Stimulated activated CD4-positive, alpha-beta T cell treated with anti-CD3 and anti-CD28 coated beads, Interleukin-12 subunit alpha, Interleukin-12 subunit beta, amount 100 ng/mL, for 24 hours (primary cell): ENCODE measurements at places on chromosomes 4 and X.

GRCh38 chr4:141077611-141078225, 55.6 kb downstream of the RNF150 start:
- DNase-seq = no peak

DNA sequence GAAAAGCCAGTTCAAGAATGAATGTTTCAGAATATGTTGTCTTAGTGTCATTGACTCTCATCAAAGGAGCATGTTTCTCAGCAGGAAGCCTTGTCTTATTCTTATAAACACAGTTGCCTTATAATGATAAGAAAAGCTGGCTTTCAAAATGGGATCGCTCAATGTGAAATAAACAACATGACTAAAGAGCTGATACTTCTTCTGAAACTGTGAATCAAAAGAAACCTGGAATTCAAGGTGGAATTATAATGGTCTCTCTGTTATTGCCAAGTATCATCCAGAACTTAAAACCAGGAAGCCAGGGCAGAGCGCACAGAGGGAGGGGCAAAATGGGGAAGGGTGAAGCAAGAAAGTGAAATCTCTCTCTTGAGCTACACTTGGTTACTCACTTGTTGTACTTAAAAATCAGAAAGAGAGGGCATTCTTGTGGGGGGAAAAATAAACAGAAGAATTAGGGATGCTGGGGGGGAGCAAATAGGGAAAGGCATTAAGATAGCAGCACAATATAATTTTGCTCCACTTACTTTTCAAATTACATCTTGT, 270.0 kb downstream of the MAPK10 start:
- no peak for DNase-seq

DNA sequence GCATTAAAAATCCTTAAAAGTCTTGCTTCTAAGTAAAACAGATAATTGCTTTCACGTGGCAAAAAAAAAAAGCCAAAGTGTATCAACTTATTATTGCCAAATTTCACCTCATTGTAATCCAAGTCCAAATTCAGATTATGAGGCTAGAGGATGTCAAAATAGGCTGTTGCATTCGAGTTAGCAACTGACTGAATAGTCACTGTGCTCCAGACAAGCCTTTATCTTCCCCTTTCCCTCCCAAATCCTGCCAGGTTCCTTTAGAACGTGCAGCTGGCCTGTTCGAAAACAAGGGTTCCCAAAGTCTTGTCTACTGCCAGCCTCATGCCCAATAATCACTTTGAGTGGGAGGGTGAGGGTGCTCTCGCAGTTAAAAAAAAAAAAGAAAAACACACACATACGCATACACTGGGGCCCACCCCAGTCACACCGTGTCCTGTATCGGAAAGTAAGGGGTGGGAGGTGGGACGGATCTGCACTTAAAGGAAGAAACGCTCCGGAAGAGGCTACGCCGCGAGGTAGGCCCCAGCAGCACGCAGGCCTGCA, 603 bp downstream of the MAD2L1 start:
- no peak for DNase-seq

DNA sequence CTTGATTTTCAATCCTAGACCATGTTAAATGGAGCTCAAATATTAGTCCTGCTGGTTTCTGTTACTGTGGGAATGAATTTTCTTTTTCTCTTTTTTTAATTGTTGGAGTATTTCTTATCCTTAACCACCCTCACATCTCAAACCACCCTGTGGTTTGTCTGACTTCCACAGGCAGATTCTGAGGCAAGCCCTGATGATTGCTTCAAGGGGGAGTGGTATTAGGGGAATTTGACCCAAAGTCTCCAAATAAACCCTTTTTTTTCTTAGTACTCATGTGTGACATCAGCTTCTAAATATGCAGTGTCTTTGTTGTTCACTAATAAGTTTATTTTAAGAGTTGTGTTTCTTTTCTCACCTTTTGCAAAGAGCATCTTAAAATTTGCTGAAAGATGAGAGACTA, 810.3 kb downstream of the IL1RAPL1 start:
- no peak for DNase-seq

- no peak for DNase-seq
Measured at GRCh38 chr4:72430050-72430449, 139.0 kb downstream of the ADAMTS3 start.

DNA sequence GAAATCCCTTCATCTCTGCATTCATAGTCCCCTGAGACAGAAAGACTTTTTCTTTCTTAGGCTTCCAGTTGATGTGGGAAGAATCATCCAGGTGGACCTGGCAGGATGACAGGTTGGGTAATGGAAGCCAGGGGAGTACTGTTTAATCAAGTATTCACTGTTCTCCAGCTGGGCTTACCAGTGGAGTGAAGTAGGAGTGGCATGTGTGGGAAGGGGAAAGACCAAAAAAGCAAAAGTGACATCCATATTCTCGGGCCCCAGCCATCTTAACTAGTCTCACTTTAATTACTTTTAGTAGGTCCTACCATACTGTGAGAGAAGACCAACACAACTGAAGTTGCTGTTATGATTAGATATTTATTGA, 18.5 kb downstream of the VSIG4 start:
- DNase-seq = no peak

DNA sequence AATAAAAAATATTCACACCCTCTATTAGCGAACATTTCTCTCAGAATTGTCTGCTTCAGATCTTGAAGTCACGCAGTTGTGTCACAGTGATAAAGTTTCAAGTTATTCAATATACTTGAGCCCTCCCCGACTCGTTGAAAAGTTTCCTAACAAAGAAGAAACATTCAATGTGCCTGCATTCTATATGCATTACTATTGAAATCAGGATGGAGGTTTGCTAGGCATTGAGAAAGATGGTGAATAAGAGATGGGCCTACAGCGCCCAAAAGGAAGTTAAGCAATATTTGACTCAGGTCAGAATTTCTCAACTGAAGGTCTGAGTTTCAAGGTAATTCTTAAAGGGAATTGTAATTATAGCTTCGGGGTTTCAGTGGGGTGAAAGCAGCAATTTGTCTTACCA, 6.1 kb downstream of the TCEANC start:
- DNase-seq = no peak

GRCh38 chr4:85084371-85085094, 118.0 kb upstream of the WDFY3 start:
- no peak for DNase-seq

DNA sequence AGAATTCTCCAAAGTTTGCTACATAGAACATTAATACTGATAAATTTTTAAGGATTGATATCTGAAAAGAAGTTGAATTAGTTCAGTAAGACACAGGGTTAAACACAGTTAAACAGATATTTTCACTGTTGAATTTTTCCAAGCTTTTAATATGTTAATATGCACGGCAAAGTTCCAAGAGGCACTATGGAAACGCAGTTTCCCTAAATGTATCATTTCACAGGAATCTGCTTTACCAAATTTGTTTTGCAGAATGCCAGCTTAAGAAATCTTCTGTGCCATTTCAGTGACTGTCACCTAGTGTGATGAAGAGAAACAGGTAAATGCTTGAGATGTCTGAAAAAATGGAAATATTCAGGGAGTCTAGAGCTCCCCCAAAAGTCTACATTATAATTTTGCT, 395.9 kb upstream of the GRIA3 start:
- no peak for DNase-seq

DNA sequence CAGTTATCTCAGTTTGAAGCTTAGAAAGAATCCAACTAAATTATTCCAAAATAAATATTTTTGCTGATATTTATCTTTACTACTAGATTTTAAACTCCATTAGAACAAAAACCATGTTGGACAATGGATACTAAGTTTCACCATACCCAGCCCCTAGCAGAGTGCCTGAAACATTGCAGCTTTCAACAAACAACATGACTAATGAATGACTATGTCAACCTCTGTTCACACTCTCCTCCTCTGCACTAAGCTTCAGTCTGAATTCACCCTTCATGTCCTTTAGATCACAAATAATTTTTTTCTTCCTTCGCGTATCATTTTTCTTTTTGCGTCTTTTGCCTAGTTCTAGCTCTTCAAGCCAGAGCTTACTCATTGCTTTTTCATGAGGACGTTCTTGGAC, 315.2 kb downstream of the PCDH10 start:
- DNase-seq = no peak

GRCh38 chr4:78481180-78481579, 70.4 kb upstream of the ANXA3 start:
- DNase-seq = no peak

DNA sequence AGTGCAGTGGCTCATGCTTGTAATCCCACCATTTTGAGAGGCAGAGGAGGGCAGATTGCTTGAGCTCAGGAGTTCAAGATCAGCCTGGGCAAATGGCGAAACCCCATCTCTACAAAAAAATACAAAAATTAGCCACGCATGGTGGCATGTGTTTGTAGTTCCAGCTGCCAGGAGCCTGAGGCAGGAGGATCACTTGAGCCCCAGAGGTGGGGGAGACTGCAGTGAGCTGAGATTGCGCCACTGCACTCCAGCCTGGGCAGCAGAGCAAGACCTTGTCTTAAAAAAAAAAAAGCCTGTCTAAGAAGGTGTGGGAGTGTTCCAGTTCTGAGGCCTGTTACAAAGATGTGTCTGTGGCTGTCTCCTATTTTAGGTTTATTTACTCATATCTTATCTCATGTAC, 38.0 kb downstream of the PI4K2B start:
- no peak for DNase-seq

DNA sequence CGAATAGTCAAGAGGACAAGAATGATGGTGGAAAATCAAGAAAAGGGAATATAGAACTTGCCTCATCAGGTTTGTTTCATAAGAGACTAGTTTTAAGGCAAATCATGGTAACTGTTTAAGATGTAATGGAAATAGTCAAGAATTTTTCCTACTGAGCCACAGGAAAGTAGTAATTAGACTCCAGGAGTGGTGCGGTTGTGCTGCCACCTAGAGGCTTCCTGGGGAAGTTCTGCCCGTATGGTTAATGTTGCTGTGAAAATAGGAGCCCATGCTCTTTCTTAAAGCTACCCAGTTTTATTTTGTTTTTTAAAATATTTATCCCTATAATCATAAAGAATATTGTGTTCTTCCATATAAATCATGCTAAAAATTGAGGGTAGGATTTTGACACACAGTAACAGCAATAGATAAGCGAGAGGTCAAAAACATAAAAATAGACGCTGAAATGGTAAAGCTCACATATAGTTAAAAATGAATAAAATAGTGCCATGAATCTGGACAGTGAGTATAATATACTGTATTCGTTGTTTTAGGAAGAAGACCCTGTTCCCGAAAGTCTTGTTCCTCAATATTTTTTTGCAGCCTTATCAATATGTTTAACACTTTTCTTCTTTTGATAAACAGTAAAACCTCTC, 87.0 kb downstream of the PHOX2B start:
- DNase-seq = peak; percentile 27

GRCh38 chrX:3307881-3308280, 38.6 kb downstream of the MXRA5 start:
- no peak for DNase-seq

- no peak for DNase-seq
Measured at GRCh38 chr4:109434007-109434971, 674 bp downstream of the SEC24B start.

- DNase-seq = no peak
Measured at GRCh38 chrX:33128048-33128805, 83.1 kb downstream of the DMD start.

GRCh38 chr4:163048447-163048846, 118.2 kb downstream of the NAF1 start:
- DNase-seq = no peak

- no peak for DNase-seq
Measured at GRCh38 chr4:47340914-47341313, 122.6 kb downstream of the COMMD8 start.

- DNase-seq = peak; percentile 39
Measured at GRCh38 chrX:103554687-103555424, 30.5 kb upstream of the TCEAL4 start.

GRCh38 chr4:156705311-156705710, 266.3 kb downstream of the PDGFC start:
- DNase-seq = no peak

GRCh38 chr4:185384061-185384460, 11.7 kb downstream of the LRP2BP start:
- DNase-seq = no peak

GRCh38 chrX:107669261-107669660, 41.0 kb downstream of the PRPS1 start:
- DNase-seq = no peak

- no peak for DNase-seq
Measured at GRCh38 chr4:79563219-79563618, 155.2 kb upstream of the GK2 start.

DNA sequence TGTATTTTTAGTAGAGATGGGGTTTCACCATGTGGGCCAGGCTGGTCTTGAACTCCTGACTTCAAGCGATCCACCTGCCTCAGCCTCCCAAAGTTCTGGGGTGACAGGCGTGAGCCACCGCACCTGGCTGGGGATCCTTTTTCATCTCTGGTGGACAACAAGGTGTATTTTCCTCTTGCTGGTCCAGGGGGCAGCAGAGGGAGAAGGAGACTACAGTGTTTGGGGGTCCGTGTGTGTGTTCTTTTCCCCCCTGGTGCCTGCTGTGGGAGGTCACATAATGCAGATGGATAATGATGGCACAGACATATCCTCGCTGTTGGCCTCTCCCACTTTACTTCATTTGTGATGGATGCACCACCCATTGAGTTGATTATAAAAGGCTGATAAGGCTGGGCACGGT, 39.0 kb upstream of the CD99 start:
- no peak for DNase-seq

- DNase-seq = no peak
Measured at GRCh38 chr4:7165874-7166201, 26.5 kb upstream of the SORCS2 start.

GRCh38 chr4:150799207-150799606, 215.9 kb downstream of the LRBA start:
- DNase-seq = no peak

GRCh38 chrX:11585174-11585573, 80.5 kb downstream of the ARHGAP6 start:
- no peak for DNase-seq

DNA sequence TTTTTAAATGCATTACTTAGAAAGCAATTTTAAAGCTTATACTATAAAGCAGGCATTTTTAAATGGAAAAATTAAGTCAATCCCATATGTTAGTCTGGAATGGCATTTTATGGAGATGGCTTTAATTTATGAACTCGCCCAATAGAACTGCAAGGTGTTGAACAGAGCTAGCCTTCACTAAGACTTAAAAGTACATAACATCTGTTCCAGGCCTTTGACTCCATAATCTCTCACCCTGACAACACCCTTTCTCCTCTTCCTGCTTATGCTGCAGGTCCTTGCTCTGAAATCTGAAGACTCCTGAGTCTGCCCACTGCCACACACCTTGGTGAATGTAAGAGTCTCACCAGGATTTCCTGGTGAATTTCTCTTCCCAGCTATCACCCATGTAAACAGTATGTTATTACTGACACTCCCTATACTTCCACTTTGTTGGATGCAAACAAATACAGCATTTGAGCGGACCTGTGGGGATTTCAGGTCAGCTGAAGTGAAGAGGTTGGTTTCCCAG, 17.7 kb upstream of the SLC39A8 start:
- DNase-seq = no peak
